ENCODE measurements at places on chromosomes 7 and 10.
A peak's percentile ranks its signal among the peaks of the same experiment; 100 is the strongest.

DNA sequence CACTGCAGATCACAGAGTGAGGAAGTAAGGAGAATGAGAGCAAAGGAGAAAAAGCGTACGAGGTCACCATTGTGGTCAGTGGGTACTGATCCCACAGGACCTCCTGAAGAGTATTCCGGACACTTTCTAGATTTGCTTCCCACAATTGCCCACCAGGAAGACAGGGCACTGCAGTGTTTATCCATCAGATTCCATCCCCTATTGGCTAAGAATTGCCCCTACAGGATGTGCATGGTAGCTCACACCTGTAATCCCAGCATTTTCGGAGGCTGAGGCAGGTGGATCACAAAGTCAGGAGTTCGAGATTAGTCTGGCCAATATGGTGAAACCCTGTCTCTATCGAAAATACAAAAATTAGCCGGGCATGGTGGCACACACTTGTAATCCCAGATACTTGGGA is 5.3 kb upstream of the FHIP2A start:
- no peak for DNase-seq

- no peak for DNase-seq
Measured at GRCh38 chr7:128361411-128362379, at the start of gene PRRT4. PRRT4 (minus strand) TSS chr7:128361690.

- no peak for DNase-seq
Measured at GRCh38 chr10:79385392-79385795, 38.1 kb downstream of the PPIF start.

GRCh38 chr7:12524794-12525386 is 45.6 kb upstream of the SCIN start:
- peak; percentile 59 for DNase-seq

GRCh38 chr10:88913127-88913526 is 33.1 kb downstream of the STAMBPL1 start:
- DNase-seq, result peak; percentile 93

GRCh38 chr7:31748084-31748483 is 61.1 kb downstream of the PPP1R17 start:
- no peak for DNase-seq

DNA sequence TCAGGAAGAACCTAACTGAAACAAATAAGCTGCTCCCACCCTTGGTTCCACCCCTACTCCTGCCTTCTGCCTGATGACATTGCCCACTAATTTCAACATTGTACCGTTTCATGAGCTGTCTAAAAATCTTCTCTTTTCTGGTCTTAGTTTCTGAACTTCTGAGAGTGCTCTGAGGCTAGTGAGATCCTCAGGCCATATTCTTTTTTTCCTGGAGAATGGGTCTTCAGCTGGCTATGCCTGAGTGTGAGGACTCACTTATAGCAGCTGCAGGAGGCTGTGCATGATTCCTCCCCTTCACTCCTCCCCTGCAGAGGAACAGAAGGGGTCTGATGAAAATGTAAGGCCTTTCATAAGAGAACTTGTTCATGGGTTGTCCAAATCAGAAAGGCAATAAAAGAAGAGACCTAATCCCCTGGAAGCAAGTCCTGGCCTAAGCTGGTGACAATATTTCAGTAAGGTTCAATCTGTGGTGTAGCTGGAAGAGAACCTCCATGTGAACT is 11.1 kb downstream of the HOXA4 start:
- no peak for DNase-seq

DNA sequence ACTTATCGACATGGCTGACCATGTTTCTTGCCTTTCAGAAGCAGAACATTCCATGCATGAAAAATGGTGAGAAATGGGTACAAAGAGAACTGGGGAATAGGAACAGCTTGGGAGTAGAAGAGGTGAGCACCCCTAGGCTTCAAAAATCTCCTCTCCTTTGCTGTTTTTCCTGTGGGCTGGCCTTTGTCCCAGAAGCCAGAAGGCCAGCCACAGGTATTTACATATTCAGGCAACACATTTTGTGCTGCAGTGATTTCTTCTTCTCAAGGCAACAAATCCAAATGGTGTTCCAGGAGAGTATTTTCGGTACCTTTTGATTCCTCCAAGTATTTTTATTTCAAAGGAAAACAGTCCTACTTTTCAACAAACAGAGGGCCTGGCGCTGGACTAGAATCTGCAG is 31.1 kb downstream of the ADARB2 start:
- DNase-seq, result no peak

DNA sequence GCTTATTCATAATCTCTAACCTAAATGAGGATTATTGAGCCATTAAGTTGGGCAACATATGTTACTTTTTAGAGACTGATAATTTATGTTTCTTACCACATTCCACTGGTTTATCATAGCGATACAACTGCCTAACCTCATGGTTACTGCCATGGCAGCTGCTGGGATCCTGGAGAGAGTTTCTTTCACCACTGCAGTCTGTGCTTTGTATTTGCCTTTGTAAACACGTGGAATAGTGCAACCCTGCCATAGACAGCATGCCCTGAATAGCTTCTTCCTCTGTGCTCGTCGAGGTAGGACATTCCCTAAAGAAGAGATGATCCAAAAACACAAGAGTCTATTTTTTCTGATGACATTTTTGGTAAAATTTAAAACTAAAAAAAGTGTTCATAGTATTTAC is 33.7 kb upstream of the PARP12 start:
- no peak for DNase-seq

GRCh38 chr10:129960481-129961156 is 3.5 kb downstream of the EBF3 start:
- DNase-seq, result no peak

DNA sequence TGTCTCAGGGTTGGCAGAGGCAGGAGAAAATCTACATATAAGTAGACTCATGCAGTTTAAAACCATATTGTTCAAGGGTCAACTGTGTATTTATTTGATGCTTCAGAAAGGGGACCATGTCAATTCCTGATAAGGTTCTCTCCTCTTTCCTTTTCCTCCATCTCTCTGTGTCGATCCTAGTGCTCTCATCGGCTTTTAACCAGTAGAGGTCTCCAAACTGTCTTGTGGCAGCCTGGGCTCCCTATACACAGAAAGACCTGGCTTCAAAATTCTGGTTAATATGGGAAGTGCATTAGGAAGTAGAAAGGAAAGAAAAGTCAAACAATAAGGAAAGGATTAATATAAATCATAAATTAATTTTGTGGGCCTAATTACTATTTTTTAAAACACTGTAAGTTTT is 304.4 kb upstream of the C7orf33 start:
- DNase-seq, result no peak

- no peak for DNase-seq
Measured at GRCh38 chr7:76285604-76286374, 16.7 kb upstream of the HSPB1 start.

GRCh38 chr7:37096341-37096740 is 352.3 kb downstream of the ELMO1 start:
- DNase-seq, result no peak

GRCh38 chr10:16436367-16436757 is 448 bp upstream of the PTER start:
- peak; percentile 22 for DNase-seq

DNA sequence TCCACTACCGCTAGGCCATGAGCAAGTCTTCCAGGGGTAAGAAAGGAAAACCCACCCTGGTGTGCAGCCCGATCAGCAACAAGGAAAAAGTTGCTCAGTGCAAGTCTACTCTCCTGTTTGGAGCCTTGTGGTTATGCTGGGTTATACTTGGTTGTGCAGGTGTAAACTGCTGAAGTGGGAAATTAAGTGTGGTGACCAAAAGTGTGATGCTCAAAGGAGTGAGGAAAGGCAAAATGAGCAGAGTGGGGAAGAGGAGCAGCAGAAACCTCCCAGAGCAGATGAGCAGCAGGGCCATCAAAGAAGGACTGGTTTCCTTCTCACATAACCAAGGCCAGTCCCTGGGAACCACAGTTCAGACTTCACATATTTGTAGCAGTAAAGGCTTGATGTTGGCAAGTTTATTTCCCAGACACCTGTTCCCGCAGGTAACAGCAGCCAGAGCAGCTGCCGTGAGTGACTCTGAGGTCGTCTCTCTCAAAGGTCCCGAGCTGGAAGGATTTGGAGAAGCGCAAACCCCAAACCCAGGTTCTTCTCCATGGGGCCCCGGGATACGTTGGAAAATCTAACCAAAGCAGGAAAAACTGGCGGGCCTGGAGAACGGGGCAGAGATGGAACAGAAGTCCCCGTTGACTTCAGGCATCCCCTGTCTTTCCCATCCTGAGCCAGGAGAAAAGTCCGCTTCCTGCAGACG is 607 bp upstream of the SMO start:
- no peak for DNase-seq

Measured in DMS153 (cell line).